ENCODE measurements at places on chromosomes 1 and 21.
A peak's percentile ranks its signal among the peaks of the same experiment; 100 is the strongest.

DNA sequence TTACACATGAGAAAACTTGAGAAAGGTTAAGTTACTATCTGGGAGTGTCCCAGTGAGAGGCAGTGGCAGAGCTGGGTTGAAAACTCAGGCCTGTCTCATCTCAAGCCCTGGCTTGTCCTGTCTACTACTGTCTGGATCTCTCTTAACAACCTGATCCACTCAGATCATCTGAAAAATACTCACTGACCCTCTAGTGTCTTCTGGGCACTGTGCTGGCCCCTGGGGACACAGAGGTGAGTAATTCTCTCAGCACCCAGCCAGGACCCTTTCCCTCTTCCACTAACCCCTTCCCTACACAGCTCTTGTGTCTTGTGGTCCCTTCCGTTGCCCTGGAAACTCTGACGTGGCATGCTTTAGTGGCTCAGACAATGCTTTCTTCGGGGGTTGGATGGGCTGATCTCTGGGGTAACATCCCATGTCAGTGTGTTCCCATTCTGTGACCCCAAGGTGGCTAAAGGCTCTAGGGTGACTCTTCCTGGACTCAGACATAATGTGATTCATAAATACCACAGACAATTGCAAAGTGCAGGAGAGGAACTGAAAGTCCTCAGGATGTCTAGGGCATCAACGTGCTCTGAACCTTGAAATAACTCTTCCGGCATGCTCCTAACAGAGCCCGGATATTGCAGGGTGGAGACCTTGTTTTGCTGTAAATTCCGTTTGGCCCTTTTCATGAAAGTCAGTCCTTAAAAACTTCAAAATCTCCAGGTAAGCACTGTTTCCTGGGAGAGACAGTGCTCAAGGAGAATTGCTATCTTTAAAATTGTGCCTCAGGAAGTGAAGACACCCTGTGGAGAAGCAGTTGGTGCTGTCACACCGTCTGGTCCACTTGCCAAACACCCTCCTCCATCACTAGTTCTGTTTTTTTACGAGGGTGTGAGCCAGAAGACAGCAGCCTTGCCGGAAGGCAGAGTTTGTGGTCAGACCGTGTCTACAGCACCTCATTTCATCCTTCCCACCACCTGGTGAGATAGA lies 4.0 kb downstream of the SHISAL2A start:
- no peak for DNase-seq

DNA sequence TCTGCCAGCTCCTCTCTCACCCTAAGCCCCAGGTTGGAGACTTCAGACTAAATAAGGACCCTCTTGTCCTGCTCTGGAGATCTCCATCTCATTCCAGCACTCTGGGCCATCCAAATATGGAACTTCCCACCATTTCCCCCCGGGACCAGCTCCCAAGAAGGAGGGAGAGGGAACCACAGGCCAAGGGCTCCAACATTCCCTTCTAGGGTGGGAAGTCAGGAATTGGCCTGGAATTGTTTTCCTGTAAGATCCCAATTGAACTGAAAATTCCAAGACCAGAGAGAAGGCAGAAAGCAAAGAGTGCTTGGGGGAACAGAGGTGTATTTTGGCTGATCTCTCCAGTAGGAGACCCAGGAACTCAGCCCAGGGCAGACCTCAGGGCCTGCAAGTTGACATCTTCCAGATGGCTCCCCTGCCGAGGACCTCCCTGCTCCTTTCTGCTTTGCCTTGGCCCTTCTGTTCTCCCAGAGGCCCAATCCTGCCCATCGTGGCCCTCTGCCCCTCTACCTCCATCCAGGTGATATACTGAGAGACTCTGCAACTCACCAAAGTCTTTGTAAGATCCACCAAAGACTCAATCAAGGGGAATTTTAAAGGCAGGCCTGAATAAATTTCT lies 14.9 kb downstream of the CSRP1 start:
- no peak for DNase-seq

- no peak for DNase-seq
Measured at GRCh38 chr21:32474179-32475059, 61.9 kb downstream of the EVA1C start.

GRCh38 chr1:20380175-20380574 lies 89.5 kb downstream of the VWA5B1 start:
- no peak for DNase-seq

DNA sequence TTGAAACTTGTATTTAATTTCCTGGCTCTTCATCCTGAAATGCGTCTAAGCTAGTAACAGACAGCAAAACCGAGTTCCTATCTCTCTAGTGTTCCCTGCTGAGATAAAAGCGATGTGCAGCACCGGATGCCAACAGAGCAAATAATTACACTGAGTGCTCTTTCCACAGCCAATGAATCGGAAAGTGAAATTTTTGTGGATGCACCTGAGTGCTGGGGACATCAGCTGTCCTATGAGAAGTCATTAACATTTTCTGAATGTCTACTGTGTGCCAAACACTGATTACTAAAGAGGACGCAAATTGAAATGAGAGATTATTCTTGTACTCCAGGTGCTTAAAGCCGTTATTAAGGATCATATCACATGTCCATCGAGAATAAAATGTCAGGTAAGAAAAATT lies 278.0 kb downstream of the RGS7 start:
- DNase-seq, result no peak

DNA sequence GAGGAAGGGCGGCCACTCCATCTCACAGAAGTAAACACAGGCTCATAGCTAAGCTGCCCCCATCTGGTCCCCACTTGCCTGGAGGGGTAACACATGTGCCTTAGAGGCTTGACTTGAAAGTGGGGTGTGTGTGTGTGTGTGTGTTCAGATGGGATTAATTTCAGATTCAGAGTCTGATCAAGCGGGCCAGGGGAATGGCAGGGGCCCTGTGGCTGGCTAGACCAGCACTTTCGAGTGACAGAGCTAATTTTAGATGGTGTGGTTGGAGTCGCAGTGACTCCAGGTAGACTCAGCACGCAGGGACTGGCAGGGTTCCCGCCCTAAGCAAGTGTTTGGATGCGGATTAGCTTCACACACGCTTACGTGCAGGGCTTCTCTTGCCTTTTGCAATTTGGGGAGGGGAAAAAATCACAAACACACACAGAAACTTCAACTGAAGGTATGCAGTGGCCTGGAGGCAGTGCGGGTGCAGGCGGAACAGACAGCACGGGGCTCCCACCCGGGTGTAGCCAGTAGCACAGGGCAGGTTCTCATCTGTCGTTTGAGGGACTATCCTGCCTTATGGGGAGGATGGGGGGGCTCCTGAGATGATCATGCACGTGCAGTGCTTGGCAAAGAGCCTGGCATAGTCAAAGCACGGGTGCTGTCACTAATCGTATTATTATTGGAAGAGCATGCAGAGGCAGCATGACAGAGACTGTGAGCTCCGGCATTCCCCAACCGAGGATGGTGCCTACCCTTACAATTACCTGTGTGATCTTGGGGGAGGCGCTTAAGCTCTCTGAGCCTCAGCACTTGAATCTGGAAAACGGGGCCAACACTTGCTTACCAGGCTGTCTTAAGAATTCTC lies 1.3 kb downstream of the EDN2 start:
- DNase-seq, result no peak

DNA sequence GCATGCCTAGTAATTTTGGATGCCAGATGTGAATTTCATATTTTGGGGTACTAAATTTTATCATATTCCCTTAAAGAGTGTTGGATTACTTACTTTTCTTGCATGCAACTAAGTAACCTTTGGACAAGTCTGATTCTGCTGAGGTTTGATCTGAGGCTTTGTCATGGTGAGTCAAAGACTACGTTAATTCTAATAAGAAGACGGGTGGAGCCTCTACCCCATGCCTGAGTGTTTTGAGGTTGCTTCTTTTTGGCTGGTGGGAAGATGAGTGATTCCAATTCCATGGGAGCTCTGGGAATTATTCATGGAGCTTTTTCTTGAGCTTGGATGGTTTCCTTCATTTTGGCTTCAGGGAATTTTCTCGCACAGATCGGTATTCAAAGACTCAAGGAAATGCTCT lies 11.6 kb upstream of the PCP4 start:
- no peak for DNase-seq

DNA sequence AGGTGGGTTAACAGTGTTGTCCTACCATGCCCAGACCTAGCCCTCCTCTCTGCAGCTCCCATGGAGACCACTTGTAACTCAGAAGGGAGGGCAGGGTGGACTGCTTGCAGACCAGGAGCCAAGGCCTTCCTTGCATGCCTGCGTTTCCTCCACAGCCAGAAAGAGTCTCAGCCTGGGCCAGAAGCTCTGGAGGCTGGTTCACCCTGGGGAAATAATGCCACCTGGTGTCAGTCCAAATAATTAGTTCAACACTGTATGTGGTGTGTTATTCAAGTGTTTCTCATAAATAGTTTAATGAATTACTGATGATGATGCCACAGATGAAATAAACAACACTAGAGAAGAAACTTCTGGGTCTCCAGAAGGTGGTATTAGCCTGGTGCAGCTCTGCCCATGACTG lies 16.9 kb upstream of the VANGL1 start:
- no peak for DNase-seq

DNA sequence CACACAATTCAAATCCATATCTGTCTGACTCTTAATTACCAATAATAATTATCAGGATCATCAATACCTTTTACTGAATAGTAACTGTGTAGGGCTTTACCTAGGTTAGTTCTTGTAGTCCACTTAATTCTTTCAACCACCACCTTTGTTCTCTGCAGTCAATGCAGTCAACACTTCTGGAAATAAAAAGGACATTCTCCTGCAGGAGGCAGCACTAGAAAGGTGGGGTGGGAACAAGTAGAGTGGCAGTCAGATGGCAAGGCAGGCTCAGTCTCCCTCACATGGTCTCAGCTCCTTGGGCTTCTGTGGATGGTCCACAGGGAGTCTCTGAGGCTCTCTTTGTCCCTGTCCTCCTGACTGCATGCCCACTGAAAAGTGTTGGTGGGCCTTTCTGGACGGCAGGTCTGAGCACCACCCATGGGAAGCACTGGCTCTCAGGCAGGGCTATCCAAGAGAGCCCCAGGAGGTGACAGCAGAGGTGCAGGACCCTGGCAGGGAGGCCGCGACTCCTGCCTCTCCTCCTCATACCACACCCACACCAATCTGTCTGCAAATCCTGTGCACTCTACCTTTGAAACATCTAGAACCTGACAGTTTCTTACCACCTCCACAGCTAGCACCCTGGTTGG lies 237.3 kb downstream of the FOXD2 start:
- no peak for DNase-seq

GRCh38 chr1:105485207-105485606 lies 1571.3 kb upstream of the PRMT6 start:
- peak; percentile 41 for DNase-seq

GRCh38 chr1:228075801-228076271 lies 6.7 kb upstream of the ARF1 start:
- no peak for DNase-seq

DNA sequence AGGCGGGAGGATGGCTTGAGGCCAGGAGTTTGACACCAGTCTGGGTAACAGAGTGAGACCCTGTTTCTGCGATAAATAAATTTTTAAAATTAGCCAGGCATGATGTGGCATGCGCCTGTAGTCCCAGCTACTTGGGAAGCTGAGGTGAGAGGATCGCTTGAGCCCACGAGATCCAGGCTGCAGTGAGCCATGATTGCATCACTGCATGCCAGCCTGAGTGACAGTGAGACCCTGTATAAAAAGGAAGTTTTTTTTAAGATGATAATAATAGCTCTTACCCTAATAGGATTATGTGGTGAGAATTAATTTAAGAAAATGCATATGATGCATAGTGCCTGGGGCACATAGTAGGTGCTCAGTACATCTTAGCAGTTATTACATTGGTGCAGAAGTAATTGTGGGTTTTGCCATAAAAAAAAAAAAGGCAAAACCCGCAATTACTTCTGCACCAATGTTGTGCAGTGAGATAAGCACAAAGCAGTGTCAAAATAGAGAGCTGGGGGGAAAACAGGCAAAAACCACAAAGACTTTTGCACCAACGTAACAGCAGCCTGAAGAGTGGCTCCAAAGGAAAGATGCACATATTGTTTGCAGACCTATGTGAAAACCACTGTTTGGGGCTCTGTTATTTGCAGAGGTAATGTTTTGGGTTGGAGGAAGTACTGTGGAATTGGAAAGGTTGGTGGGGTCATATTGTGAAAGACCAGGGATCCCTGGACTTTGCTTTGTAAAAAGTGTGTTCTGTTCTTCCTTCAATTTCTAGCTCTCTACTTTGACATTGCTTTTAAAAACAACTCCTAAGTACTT lies 72.4 kb downstream of the PLXNA2 start:
- no peak for DNase-seq

- no peak for DNase-seq
Measured at GRCh38 chr21:26532208-26532607, 40.9 kb downstream of the CYYR1 start.

DNA sequence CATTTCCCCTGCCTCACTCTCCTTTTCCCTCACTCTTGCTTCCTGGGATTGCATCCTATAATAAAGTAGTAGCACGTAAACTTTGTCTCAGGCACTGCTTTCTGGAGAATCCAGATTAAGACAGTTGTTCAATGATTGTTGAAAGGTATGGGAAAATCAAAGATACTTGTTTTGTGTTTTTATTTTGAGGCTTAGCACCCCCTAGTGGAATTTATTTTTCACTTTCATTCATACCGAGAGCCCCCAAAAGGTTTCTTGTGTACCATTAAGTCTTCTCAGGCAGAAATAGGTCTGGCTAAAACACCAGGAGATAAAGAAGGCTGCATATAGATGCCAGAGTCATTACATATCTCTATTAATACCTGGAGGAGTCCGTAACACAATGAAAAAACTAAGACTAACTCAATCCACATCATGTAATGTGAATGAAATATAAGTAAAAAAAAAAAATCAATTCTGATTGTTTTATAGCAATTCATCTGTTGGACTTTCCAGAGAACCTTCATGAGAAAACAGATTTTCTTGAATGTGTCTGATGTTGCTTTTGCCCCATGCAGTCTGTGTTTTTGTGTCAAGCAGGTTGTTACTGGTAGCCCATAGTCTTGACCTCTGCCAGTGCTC lies 103.5 kb downstream of the RPE65 start:
- DNase-seq, result peak; percentile 63

- DNase-seq, result no peak
Measured at GRCh38 chr1:31624731-31625514, 7.4 kb downstream of the HCRTR1 start.

- no peak for DNase-seq
Measured at GRCh38 chr1:201088901-201089525, 23.2 kb downstream of the CACNA1S start.

- DNase-seq, result no peak
Measured at GRCh38 chr1:230127105-230128054, 60.3 kb downstream of the GALNT2 start.

- no peak for DNase-seq
Measured at GRCh38 chr1:191905781-191906180, 252.5 kb upstream of the RGS18 start.

DNA sequence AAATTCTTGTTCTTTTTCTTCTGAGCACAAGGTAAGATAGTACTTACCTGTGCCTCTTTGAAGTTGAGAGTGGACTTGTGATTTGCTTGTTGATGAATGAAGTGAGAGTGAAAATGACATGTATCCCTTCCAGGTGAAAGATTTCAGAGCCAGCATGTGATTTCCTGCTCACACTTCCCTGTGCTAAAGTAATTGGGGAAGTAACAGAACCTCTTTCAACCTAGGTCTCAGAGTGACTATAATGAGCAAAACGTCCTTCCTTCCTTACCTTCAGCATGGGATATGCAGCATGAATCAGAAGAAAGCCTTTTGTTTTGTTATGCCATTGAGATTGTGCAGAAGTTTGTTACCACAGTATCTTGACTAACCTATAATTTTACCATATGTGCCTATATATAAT lies 24.6 kb downstream of the RAVER2 start:
- DNase-seq, result no peak

- DNase-seq, result no peak
Measured at GRCh38 chr1:107358619-107359327, 217.9 kb downstream of the NTNG1 start.

GRCh38 chr1:219563568-219563967 lies 49.3 kb downstream of the ZC3H11B start:
- DNase-seq, result no peak

GRCh38 chr1:202848191-202848542 lies 37.4 kb downstream of the PCAT6 start:
- DNase-seq, result no peak

Data from fibroblast of pulmonary artery (primary cell).